Glutamatergic neuron (in vitro differentiated cells): ENCODE measurements at places on chromosomes 3 and 15.
A peak's percentile ranks its signal among the peaks of the same experiment; 100 is the strongest.

- DNase-seq, result no peak
Measured at GRCh38 chr15:65286069-65286703, 497 bp downstream of the PARP16 start.

- DNase-seq, result peak; percentile 21
Measured at GRCh38 chr3:186839874-186840641, 2.5 kb upstream of the ADIPOQ start.

DNA sequence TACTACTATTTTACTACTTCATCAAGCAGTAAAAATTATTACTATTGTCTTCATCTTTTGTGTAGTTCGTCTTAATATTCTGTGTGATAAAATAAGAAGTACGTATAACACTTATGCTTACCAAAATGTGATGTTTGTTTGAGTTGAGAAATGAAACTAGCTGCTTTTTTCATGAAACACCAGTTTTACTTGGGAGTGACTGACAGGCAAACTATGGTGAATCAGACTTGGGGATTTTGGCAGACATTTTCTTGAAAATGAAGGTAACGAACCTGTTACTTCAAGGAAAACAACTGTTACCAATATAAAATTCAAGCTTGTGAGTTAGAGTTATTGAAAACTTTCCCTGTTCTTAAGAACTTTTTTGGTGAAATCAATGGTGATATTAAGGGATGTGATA, 10.3 kb downstream of the U2SURP start:
- DNase-seq, result no peak

DNA sequence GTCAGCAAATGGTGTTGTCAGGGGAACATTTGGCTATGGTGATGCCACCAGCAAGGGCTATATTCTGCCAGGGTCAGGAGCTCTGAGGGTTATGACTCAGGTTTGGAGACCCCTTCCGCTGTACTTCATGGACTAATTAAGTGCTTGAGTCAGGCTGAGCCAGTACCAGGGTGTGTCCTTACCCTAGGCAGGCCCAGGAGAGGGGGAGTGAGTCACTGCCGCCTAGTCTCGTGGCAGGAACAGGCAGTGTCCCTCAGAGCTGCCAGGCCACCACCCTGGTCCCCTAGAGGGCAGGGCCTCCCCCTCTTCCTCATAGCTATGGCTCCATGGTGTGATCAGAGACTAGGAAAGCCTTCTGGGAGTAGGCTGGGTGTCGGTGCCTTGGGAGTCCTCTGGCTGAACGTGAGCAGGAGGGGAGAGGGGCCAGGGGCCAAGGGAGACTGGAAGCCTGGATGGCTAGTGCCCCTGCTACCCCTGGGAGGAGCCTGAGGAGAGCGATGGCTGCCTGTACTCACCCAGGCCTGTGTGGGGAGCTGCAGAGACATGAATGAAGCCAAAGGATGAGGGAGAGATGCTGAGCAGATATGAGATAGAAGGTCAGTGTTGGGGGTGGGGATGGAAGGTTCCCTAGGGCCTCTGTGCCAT, 10.6 kb downstream of the MAPKAPK3 start:
- DNase-seq, result peak; percentile 54

- DNase-seq, result no peak
Measured at GRCh38 chr3:105397974-105398373, 31.3 kb downstream of the ALCAM start.
